Activated naive CD4-positive, alpha-beta T cell treated with anti-CD3 and anti-CD28 coated beads, Interleukin-2, amount 50 U/mL, for 72 hours (primary cell): ENCODE measurements at places on chromosomes 5 and 9. TPM values are rescaled to one million over a fixed set of nuclear protein-coding genes. Genes with fewer than 3 reads are reported as not detected.

SPTLC1 gene
- total RNA-seq: 52.3 TPM

PRR16 gene
- total RNA-seq: not detected

PDLIM4 gene
- total RNA-seq: not detected

MRPS27 gene
- total RNA-seq: 116 TPM

LCN6 gene
- total RNA-seq: not detected

ATP10B gene
- not detected for total RNA-seq

DNA sequence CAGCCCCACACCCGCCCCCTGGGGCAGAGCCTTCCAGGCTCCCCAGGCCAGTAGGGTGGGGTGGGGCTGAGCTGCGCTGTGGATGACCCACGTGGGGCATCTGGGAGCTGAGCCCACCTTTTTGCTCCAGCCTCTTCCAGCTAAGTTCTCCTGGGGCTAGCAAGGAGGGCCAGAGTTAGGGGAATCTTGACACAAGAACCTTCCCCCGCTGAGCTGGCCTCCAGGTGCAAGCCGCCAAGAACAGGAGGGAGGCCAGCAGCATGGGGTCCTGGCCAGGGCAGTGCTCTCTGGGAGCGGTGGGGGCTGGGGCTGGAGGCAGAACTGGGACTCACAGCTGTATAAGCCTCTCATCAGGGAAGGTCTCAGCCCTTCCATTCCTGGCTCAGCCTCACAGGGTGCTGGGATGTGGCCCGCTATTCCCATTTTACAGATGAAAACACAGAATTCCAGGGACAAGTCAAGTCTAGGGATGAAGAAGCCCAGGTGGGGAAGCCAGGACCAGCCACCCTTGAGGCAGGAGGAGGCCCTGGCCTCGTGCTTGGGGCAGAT, 21.5 kb downstream of the SARDH start:
- DNase-seq: no peak

- no peak for DNase-seq
Measured at GRCh38 chr9:8362250-8362649, 562.7 kb upstream of the DMAC1 start.

DNA sequence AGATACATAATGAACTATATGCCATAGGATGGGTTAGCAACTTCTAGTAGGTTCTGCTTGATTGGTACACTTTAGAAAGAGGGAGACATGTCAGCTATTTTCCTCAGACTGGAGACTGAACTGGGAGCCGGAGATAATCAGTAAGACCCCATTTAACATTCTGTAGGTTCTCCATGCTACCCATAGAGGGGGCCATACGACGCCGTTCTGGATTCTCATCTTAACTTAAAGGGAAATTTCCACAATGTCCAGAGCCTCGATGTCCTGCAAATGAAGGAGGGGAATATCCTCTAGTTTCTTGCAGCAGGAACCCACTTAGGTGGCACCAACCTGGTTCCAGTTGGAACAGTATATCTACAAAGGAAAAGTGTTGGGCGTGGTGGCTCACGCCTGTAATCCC, 22.3 kb upstream of the NPM1 start:
- DNase-seq: no peak

GRCh38 chr5:57503433-57503832, 20.8 kb upstream of the ACTBL2 start:
- no peak for DNase-seq

DNA sequence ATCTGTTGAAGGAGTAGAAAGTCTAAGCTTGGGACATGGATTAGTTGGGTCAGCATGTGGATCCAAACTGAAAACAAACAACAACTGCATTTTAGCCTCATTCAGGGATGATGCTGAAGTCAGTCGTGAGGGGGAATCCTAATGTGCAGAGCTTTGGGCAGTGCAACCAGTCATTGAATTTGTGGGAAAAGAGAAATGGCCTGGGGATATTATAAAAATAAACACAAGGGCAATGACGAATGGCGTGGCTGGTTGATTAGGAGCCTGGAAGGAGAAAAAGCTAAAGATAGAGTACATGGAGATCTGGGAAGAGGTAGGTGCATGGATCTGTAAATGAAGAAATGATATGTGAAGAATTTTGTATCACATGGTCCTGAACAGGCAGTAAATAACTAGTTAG, 477.6 kb downstream of the TLE1 start:
- DNase-seq: no peak

GRCh38 chr5:42951293-42951840, 88.8 kb downstream of the ANXA2R start:
- DNase-seq: peak; percentile 80

- DNase-seq: no peak
Measured at GRCh38 chr5:135386886-135387628, 12.0 kb downstream of the MACROH2A1 start.

DNA sequence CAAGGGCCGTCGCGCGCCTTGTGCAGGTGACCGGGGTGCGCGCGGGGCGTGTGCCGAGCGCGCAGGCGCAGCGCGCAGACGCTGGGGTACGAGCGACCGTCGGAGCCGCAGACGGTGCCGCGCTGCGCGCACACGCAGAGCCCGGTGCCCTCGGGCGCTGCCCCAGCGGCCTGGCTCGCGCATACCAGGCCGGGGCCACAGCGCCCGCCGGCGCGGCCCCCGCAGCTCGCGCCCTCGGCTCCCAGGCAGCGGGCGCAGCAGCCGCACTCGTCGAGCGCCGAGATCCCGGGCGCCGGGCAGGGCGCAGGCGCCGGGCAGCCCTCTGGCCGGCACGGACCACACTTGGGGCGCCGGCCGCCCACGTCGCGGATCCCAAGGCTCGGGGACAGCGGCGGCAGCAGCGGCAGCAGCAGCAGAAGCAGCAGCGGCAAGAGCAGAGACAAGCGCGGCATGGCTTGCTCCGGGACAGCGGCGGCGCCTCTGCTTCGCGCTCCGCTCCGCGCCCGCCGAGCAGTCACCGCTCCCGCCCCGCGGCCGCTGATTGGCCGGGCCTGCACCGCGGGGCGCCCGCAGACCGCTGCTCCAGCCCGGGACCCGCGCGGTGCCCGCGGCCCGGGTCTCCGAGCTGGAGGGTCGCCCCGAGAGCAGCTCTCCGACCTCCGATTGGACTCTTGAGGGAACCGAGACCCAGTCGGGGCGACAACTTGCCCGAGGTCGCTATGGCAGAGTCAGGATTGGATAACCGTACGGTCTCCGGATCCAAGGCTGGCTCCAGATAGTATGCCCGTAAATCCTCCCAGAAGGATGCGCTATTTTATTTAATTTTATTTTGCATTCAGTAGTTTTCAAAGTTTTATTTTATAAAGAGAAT, at the start of gene IGFBPL1:
Gene IGFBPL1, minus strand, starts transcription at position 482 of the 871 bp plus-strand sequence. Its CDS starts 30 bp downstream, at position 452.
- DNase-seq: no peak

- no peak for DNase-seq
Measured at GRCh38 chr5:113343343-113343742, 91.4 kb downstream of the TSSK1B start.

DNA sequence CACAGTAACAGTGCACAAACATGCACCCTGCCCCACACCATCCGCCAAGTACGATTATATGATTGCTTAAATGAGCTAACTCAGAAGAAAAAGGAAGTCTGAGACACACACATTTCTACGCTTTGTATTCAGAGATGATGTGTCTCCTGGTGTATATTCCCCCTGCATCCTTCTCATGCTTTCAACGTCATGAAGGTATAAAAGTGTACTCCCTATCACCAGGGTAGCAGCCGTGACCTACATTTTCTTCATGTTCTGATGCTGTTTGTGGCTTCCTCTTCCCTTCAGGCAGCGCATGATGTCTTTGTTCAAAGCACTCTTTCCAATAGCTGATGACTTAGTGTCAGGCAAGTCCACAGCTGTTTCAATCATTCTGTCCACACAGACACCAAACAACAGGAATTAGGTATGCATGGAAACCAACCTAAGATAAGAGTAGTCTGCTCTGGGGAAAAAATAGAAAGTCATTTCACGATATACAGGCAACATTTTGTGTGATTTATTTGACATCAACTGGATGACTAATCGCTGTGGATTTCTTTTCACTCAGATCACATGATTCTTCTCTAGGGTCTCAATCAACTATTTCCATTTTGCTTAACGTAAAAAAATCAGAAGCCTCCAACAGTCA, 269.4 kb upstream of the PTGER4 start:
- DNase-seq: peak; percentile 61

DNA sequence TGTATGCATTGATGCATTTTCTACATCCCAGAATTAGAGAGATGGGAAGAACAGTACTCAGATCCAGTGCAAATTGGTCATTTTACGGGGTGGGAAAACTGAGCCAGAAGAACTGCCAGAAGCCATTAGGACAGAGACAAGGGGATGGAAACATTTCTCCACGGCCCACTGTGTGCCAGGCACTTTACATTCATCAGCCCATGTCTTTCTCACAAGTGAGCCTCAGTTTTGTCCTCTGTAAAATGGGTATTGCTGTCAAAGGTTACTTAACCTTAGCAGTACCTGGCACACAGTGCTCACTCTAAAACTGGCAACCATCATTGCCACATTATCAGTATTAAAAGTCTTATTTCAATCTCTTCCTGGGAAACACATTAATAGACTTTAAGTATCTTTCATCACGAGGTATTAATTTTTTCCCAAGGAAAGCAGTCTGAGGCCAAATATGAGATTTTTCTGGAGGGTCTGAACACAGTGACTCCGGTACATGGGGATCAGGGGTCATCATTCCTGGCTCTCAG, 5.2 kb downstream of the DUSP1 start:
- DNase-seq: no peak

DNA sequence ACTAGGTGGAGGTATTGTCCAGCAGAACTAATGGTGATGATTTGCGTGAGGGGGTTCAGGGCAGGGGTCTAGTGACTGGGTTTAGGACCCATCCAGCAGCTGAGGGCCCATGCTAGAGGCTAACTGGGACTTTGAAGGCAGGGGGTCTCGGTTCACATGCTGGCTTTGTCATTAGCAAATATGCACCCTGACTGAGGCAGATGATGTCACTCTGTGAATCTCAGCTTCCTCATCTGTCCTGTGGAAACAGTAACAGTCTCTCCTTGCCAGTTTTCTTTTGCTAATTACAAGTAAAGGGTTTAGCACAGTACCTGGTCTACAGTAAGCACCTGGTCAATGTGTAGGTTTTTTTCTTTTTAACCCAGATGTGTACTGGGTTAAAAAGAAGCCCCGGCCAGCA, 5.2 kb downstream of the SH2D3C start:
- DNase-seq: no peak

GRCh38 chr5:139381837-139382761, 998 bp downstream of the SLC23A1 start:
- DNase-seq: no peak

DNA sequence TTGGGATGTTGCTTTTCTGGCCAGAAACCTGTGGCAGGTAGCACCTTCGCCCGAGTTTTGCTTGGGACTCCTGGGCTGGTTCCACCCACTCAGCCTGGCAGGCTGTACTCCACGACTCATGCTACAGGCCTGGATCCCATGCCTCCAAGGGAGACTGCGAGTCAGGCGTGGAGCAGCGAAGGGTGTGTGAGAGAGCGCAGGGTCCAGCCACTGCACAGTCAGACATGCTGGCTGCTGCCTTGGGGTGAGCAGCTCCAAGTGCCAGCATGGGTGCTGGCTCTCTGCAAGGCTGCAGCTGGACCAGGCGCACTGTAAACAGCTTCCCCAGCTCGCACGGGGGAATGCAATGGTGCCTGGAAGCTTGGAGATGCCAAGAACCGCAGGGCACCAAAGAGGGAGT, 249.6 kb upstream of the EDIL3 start:
- DNase-seq: no peak

DNA sequence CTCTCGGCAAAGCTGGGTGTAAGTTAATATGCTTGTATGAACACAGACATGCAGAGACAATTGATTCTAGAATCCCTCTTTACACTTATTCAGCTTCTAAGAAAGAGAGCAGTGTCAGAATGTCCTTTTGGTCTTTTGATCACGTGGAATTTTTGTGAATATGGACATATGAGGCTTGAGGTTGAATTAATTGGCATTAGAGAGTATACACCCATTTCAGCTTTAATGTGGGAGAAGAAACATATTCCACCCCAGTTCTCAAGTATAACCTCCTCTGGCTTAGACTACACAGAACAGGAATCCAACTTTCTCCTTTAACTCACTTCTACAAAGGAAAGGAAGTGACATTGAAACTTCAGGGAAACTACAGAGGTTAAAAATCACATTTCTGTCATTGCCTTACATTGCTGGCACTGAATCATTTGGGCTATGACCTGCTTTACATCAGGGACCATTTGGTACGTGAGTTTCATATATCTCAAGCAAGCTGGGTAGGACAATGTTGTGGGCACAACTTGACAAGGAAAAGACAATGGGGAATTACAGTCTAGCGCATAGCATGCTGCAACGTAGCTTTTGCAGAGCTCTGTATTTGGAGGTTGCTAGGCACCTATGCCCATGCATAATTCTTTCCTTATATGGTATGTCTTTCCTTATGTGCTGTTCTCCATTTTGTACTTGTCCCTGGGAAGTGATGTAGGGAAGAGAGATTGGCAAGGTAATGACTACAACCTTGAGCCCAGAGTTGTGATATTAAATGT, 19.5 kb downstream of the DAB2 start:
- DNase-seq: no peak

DNA sequence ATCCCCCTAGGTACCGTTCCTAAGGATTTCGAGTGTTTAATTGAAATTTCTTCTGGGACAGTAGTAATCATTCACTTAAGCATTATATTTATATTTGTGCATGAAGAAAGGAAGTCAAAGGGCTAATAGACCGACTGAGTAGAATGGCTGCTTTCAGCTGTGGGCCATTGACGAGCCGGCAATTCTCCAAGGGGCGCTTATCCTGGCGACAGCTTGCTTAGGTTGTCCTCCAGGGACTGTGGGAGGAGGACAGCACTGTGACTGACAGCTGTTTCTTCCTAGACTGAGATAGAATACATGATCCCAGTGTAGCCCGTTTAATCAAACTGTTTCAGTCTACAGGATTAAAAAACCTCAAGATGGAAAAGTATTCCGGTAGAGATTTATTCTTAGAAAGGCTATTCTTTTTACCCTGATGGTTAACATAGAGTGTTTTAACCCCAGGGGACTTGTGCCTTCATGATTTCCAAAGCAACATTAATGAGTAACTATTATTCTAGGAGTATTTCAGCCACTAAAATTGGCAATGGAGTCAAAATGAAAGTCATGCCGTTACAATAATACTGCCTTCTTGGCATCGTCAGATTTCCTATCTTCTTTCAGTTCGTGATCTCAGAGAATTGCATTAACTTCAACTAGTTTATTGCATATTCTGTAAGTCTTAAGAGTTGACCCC, 943.1 kb upstream of the WWC1 start:
- no peak for DNase-seq

DNA sequence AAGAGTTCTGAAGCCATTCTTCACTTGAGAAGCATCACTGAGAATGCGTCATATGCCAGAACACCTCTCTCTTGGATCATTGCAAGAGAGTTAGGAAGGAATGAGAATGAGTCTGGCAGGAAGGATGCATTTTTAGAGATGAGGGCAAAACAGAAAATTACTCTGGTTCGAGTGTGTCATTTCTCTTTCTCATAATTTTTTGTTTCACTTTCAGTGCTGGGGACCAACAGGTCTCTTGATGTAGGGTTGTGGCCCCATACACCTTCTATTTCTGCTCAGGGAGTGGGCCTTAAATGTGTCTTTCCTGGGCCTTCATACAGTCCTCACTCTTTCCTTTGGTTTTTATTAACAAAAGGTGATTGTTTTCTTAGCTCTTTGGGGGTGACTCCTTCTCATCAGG, 302.4 kb downstream of the NR3C1 start:
- no peak for DNase-seq
